ENCODE measurements at places on chromosomes 2 and 18.
A peak's percentile ranks its signal among the peaks of the same experiment; 100 is the strongest.

DNA sequence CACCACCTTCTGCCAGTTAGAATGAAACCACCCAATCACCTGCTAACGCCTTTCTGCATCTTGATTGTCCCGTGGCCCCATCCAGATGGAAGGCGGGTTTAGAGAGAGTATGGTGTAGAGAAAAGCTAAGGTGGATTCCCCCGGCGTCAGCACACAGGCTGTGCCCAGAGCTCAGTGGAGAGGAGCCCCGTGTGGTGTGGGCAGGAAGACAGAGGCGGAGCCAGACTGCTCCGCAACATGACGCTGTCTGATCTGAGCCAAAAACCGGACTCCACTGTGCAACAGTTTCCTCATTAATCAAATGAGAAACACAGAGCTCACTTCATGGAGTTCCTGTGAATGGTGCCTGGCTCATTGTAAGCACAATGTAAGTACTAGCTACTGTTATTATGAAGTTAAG lies 448.1 kb upstream of the SMIM21 start:
- DNase-seq: no peak

DNA sequence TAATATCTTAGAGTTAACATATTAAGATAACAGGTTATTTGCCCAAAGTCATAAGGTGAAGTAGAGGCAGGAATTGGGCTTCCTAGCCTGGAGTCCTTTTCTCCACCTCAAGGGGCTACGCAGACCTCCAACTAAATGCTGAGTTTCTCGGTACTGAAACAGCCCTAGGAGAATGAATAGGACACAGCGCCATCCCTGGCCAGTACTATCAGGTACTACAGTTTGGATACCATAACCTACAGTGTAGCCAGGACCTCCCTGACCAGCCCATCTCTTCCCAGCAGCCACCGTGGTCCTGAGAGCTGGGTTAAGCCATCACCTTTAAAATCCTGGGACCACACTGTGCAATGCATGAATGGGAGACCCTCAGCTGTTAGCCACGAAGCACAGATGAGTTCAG lies 15.7 kb downstream of the CASP8 start:
- DNase-seq: no peak

GRCh38 chr18:25704494-25704893 lies 352.5 kb upstream of the ZNF521 start:
- DNase-seq: no peak

GRCh38 chr2:142757111-142757510 lies 120.4 kb upstream of the KYNU start:
- no peak for DNase-seq

GRCh38 chr2:121334581-121335293 lies 49.7 kb upstream of the TFCP2L1 start:
- no peak for DNase-seq

GRCh38 chr2:37501113-37501512 lies 156.7 kb downstream of the QPCT start:
- DNase-seq: no peak

GRCh38 chr2:29921560-29921915 lies at the start of gene ALK:
Gene ALK (minus strand): TSS chr2:29921586. CDS start chr2:29920659, 927 bp downstream.
- peak; percentile 84 for DNase-seq

GRCh38 chr18:54169431-54170403 lies 54.8 kb downstream of the MBD2 start:
- no peak for DNase-seq

DNA sequence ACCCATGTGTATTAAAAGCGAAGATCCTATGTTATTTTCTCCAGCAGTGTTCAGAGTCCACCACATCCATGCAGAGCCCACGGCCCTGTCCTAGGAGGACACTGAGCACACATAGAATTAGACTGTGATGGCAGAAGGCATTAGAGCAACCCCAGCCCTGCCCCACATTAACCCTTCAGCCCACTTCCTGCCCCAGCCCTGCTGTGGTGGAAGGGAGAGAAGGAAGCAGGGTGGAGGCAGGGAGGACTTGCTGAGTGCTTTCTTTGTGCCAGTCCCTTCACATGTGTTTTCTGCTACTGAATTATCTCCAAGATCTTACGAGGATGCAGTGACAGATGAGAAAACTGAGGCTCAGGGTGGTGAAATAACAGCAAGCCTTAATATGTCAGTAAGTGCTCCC lies 339.0 kb downstream of the SMAD2 start:
- no peak for DNase-seq

DNA sequence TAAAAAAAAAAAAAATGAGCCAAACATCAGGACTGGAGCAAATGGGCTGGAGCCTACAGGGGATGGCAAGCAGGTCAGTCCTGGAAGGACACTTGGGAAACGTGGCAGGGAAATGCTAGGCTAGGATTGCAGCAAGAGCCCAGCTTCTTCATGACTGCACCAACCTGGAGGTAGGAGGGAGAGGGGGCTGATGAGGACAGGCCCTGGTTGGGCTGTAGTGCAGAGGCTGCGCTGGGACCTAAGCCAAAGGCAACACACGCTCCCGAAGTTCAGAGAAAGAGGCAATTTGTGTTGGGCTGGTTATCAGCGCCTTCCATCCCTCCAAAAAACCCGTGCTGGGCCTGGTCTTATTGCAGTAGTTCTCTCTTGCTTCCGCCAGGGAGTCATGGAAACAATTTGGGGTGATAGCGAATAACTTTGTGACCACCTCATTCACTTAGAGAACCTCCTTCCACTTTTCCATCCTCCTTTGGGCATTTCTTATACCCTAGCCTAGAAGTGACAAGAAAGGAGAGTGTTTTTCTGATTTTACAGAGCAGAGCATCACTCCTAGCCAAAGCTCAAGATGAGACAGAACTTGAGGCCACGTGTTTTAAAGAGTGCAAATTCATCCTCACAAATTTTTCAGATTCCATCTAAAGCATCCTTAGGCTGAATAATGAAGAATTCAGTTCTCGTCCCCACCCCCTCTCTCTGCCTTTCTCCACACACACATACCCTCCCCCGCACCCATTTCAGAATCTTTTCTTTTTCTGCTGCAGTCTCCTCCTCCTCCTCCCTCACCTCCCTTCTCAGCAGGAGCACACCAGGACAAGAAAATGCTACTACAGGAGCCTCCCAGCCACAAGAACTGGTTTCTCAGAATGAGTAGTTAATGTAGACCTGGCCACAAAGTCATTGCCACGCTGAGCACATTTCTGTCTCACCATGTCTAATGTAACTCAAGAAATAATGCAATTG lies 82.5 kb upstream of the STPG4 start:
- DNase-seq: no peak

DNA sequence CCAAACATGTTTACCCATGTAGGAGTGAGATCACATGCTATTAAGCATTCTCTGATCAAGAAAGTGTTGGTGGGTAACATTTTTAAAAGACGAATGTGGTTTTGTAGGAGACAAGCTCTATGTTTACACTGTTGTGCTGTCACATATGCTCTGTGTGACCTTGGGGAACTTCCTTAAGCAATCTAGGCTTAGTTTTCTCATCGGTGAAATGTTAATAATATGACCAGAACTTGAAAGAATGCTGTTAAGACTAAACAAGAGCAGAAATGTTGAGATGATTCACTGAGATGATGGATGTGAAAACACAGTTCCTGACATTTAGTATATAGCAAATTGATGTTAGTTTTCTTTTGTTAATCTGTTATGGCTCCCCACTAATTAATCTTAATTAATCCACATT lies 860.9 kb upstream of the CNTNAP5 start:
- no peak for DNase-seq

DNA sequence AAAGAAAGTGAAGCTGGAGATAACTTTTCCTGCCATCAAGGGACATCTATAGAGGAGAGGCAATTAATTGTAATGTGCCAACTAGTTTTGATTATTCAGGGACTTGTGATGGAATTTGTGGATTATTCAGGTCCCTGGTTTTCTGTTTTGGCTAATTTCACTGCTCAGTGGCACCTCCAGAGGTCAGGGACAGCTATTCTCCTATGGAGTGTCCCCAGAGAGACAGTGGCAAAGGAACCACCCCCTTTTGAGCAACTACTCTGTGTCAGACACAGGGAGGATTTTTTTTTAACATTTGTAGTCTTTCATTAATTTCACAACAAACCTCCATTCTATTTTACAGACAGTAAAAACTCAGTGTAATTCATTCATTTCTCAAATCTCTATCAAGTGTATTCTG lies 206.0 kb upstream of the SPRED2 start:
- no peak for DNase-seq

DNA sequence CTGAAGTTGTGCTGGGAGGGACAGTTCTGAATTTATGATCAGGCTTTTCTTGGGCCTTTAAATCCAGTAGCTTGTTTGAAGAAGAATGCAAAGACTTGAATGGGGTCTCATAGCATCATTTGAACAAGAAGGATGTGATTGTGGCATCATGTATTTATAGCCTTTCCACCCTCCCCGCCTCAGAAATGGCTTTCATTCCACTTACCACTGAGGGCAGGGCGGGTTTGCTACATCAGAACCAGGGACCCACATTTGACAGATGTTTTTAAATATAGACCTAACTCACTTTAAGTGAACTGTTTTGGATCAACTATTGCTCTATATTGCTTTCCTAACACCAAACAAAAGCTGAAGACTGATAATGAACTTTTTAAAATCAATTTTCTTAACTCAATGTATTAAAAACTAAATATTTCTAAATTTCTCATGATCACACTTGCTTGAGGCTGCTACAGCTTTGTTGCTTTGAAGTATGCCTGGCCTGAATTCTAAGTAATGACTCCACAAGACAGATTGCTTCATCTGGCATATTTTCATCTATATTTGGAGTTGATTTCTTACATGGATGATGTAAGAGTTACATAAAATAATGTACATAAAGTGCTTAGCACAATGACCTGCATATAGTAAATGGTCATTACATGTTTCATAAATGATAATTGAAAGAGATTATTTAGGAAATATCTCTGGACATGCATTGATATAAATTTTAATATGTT lies 1552.9 kb upstream of the SLC39A10 start:
- DNase-seq: no peak

GRCh38 chr2:63514237-63514716 lies 74.0 kb downstream of the WDPCP start:
- DNase-seq: no peak

DNA sequence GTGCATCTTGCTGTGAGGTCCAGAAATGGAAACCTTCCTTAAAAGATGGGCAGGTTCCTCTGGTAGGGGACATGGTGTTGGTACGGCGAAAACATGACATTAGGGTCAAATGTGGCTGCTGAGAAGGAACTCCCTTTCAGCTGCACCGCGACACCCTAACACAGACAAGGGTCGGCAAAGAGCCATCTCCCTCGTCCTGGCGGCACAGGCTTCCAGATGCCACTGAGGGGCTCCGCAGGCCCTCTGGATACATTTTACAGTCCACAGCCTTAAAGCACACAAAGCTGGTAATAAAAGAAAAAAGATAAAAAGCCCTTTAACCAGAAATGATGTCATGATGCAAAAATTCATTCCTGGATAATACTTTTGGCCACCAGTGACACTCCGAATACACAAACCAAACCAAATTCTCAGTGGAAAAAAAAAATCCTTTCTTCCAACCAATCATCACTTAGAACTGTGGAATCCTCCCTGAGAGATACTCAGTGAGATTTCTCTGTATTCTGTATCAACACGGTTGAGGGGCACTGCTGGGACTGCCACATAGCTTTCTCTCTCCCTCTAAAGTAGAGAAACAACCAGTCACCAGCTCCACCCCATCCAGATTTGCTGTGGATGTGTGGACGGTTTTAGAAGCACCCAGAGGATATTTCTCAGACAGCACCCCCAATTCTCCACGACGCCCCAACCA lies 174.8 kb downstream of the HDAC4 start:
- DNase-seq: no peak

DNA sequence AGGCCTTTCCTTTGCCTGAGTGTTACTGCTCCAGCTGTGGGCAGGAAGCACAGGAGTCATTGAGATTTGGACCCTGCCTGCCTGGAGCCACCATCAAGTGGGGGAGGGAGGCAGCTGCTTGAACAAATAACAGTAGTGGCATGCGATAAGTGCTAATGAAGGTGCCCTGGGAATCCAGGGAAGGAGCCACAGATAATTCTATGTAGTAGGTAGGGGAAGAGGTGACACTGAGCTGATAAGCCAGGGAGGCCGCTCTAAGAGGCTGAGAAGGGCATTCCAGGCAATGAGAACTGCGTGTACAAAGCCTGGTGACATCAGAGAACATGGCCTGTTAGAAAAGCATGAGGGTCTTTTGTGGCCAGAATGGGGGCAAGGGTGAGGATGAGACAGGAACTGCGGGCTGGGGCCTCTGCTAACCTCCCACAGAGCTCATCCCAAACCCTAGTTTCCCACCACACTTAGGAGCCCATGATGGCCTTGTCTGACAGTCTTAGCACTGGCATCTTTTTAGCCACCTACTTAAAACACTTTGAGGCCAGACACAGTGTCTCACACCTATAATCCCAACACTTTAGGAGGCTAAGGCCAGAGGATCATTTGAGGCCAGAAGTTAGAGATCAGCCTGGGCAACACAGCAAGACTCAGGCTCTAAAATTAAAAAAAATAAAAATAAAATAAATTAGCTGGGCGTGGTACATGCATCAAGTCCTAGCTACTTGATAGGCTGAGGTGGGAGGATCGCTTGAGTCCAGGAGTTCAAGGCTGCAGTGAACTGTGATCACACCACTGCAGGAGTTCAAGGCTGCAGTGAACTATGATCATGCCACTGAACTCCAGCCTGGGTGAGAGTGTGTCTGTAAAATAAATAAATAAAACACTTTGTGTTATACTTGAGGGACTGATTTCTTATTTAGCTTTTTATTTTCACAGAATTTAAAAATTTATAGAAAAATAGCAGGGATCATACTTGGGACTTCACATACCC lies 58.9 kb downstream of the TET3 start:
- no peak for DNase-seq

GRCh38 chr2:221166292-221166691 lies 405.8 kb downstream of the EPHA4 start:
- DNase-seq: no peak

GRCh38 chr2:26185954-26186770 lies 13.3 kb downstream of the GAREM2 start:
- DNase-seq: no peak

- no peak for DNase-seq
These were observed 836 bp downstream of the STK11IP start for GRCh38 chr2:219598308-219599078.

DNA sequence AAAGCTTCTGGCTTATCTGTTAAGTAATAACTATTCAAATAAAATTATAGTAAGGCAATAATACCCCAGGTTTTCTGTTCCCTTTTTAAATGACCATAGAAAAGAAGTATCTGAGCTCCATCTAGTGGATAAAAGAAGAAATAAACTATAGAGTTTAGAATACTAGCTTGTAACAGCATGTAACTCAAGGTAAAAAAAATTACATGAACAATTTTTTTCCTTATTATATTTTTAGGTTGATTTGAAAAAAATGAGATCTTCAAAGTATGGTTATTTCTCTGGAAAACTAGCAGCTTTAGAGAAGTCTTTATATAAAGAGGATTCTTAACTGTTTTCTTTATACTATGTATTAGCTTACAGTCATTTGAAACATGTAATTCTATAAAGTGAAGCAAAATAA lies 58.1 kb downstream of the NCKAP1 start:
- peak; percentile 79 for DNase-seq

DNA sequence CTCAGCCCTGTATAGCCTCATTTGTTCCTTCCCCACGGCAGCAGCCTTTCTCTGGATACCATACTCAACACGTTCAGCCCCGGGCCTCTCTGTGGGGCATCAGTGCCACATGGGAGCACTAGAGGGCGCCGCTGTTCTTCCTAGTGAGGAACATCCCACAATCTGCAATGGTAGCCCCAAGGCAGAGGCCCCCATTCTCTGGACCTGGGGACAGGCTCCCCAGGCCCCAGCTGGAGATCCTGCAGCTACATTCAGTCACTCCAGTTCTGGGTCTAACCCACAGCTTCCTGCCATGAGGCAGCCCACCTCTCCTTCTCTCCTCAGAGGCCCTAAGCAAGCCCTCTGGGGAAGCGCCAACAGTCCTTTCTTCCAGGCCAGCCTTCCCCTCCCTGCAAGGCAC lies 14.2 kb upstream of the SFXN5 start:
- DNase-seq: peak; percentile 34

GRCh38 chr2:10541775-10542432 lies 93.8 kb upstream of the ODC1 start:
- DNase-seq: no peak

All from SW 1271 (cell line).